ENCODE measurements at places on chromosomes 16 and 17. TPM values are rescaled to one million over a fixed set of nuclear protein-coding genes. Genes with fewer than 3 reads are reported as not detected.

GRCh38 chr17:4116516-4116915, 26.3 kb downstream of the ZZEF1 start:
- H3K27me3 ChIP-seq, result no peaks in the 10 kb centered on the region
- peaks cover 62% of the 10 kb centered on the region for H3K36me3 ChIP-seq
- H3K4me1 ChIP-seq, result no peaks in the 10 kb centered on the region
- DNase-seq, result no peak
- H3K27ac ChIP-seq, result no peak overlapping the region
- no peak overlapping the region for H3K4me3 ChIP-seq

DNA sequence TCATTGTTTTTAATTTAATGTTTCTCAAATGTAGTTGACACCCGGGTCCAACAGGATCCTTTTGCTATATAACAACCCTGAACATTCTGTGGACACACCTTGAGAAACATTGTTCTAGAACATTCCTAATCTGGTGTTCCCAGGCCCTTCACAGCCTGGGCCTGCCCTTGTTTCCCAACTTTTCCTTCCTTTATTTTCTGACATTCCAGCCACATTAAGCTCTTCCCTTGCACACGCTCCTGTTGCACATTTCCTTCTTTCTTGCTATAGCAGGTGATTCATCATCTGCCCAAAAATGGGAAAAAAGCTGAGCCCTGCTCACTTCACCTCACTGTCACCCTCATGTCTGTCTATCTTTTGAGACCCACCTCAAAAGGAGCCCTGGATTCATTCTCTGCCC, 67.9 kb upstream of the MARCHF10 start:
- no peaks in the 10 kb centered on the region for H3K27me3 ChIP-seq
- DNase-seq, result peak; percentile 21
- H3K4me3 ChIP-seq, result no peak overlapping the region
- H3K27ac ChIP-seq, result no peak overlapping the region
- no peaks in the 10 kb centered on the region for H3K36me3 ChIP-seq
- no peaks in the 10 kb centered on the region for H3K4me1 ChIP-seq

- peak overlapping the region; percentile 3 for H3K27ac ChIP-seq
- no peaks in the 10 kb centered on the region for H3K27me3 ChIP-seq
- H3K4me1 ChIP-seq, result peaks cover 24% of the 10 kb centered on the region
- peak overlapping the region; percentile 71 for H3K4me3 ChIP-seq
These were observed 1.3 kb upstream of the PRRT2 start for GRCh38 chr16:29810699-29811169.

DNA sequence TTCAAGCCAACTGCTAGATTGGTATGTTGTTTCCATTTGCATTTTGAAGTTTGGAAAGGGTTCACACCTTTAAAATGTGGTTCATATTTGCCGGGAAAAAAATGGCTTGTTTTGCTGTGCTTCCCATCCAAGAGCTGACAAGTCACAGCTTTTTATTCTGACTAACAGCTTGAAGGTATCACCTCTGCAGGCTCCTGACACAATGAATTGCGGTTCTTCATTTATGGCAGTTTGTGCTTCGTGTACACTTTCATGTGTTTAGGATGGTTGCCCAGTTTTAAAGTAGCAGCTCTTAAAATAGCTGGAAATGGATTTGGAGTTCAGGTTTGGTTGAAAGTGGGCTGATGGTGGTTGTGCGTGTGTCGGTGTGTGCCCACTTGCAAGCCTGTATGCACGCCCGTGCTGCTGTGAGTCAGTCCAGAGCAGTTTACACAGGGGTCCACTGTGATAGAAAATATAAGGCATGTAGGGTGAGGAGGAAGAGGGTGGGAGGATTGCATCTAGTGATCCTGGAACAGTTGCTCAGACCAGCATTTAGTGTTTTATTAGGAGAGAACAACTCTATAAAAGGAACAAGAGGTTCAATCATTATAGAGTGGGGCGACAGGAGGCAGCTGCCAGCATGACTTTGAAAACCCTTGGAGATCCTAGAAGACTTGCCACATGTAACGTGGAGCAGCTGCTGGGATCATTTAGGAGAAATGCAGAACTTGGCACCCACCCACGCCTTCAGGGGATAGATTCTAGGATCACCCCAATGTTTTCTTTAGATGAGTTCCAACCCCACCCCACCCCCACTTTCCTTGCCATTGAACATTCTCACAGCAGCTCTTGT, 108.0 kb upstream of the TBX2 start:
- H3K4me1 ChIP-seq, result peaks cover 13% of the 10 kb centered on the region
- H3K27ac ChIP-seq, result no peak overlapping the region
- no peak for DNase-seq
- peaks cover 31% of the 10 kb centered on the region for H3K27me3 ChIP-seq

GRCh38 chr16:70685061-70685937, 554 bp downstream of the MTSS2 start:
- DNase-seq, result peak; percentile 70
- H3K36me3 ChIP-seq, result no peaks in the 10 kb centered on the region
- peaks cover 4% of the 10 kb centered on the region for H3K4me1 ChIP-seq
- H3K27ac ChIP-seq, result no peak overlapping the region
- H3K4me3 ChIP-seq, result peak overlapping the region; percentile 81

DNA sequence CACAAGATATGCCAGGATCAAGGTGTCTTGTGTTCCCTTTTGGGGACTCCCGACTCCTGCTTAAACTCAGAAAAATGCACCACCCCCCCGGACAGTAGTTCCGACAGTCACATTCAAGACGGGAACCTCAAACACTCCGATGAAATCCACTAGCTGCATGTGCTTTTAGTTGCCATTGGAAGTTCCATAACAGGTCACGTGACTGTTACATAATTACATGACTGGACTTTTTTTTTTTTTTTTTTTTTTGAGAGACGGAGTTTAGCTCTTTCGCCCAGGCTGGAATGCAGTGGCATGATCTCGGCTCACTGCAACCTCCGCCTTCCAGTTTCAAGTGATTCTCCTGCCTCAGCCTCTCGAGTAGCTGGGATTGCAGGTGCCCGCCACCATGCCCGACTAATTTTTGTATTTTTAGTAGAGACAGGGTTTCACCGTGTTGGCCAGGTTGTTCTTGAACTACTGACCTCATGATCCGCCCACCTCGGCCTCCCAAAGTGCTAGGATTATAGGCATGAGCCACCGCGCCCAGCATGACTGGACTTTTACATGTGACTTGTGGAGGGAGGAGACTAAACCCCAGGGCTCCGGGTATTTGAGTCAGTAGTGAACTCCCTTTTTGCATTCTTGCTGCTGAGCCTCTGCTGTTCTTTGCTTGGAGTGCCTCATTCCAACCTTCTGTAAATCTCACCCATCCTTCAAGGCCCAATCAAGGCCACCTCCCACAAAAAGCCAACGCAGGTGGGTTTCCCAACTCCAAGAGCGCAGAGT, 1.6 kb downstream of the SIRT7 start:
- H3K27ac ChIP-seq, result no peak overlapping the region
- no peaks in the 10 kb centered on the region for H3K27me3 ChIP-seq
- H3K36me3 ChIP-seq, result peaks cover 63% of the 10 kb centered on the region
- DNase-seq, result no peak

Gene TBC1D3D
- 0.79 TPM for total RNA-seq

Gene CCL16
- total RNA-seq, result not detected

Gene ARHGDIG
- 6.8 TPM for total RNA-seq

Gene ABCA8
- total RNA-seq, result not detected

Gene DNAI2
- not detected for total RNA-seq
